ENCODE measurements at places on chromosomes 4 and X. TPM values are rescaled to one million over a fixed set of nuclear protein-coding genes. Genes with fewer than 3 reads are reported as not detected.

DNA sequence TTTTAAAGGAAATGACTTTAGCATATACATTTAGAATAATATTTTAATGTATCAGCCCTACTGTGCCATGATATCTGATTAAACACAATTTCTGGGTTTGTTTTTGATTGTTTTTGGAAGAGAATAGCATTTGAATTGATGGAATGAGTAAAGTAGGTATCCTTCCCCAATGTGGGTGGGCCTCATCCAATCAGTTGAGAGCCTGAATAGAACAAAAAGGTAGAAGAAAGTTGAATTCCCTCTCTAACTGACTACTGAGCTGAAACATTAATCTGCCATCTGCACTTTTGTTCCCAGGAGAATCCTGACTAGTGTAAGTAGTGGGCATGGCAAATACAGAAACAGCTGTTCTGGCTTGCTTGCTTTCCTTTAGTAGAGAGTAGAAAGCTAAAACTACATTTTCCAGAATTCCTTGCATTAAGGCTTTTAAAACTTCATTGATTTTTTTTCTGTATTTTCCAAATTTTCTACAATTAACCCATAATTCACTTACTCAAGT, 9.7 kb upstream of the SEC24D start:
- DNase-seq = peak; percentile 79

DNA sequence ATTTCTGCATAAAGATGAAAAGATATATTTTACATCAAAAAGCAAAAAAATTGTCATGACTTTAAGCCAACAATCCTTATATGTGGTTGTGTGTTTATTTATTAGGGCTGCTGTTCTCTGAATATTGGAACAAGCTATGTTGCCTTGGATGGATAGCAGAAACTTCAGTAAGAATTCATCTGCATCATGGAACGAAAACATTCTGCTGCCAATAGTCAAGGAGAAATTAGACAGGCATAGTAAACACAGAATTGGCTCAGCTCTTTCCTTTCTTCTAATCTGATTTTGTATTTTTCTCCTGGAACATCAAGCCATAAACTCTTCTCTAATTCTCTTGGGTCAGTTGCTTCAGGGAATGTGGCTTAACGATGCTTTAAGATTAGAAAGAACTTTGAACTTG, 1257.0 kb downstream of the NLGN4X start:
- DNase-seq = no peak

GRCh38 chr4:15901998-15902397, 36.5 kb downstream of the FGFBP1 start:
- DNase-seq = no peak

The CXCR3 gene
- not detected for total RNA-seq

The PPAT gene
- 29.6 TPM for total RNA-seq

The PRKG2 gene
- 0.06 TPM for total RNA-seq
